ENCODE measurements at places on chromosomes 3 and 15. TPM values are rescaled to one million over a fixed set of nuclear protein-coding genes. Genes with fewer than 3 reads are reported as not detected.

GRCh38 chr3:153084431-153084830 is 77.6 kb upstream of the RAP2B start:
- no peak for DNase-seq

GRCh38 chr3:130609166-130609979 is 92.4 kb downstream of the COL6A6 start:
- peak; percentile 60 for DNase-seq

The RPP14 gene
- 17.3 TPM for polyA plus RNA-seq

The GNAT1 gene
- polyA plus RNA-seq, result not detected

The ZNF385D gene
- polyA plus RNA-seq, result 1.2 TPM

- peak; percentile 28 for DNase-seq
These were observed 35.2 kb downstream of the FNDC3B start for GRCh38 chr3:172074586-172074985.

DNA sequence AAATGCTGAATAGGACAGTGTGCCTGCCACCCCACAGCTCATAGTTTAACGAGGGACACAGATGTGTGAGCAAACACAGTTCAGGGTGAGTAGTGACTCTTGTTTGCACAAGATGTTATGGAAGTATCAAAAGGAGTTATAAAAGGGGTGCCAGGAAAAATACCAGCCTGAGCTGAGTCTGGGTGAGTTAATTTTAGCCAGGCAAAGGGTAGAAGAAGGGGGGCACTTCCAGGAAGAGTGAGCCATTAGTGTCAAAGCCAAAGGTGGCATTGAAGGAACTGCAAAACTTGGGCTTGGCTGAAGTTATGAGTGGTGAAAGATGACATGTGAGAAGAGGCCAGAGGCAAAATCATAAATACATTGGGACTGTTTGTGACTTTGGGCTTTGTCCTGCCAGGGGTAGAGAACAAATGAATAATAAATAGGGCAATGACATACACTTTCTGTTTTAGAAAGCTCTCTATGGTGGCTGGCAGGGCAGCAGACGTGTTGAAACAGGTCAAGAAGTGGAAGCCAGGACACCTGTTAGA is 1.9 kb upstream of the SPPL2A start:
- DNase-seq, result peak; percentile 60

- no peak for DNase-seq
These were observed 220.0 kb upstream of the UMPS start for GRCh38 chr3:124510290-124510689.

DNA sequence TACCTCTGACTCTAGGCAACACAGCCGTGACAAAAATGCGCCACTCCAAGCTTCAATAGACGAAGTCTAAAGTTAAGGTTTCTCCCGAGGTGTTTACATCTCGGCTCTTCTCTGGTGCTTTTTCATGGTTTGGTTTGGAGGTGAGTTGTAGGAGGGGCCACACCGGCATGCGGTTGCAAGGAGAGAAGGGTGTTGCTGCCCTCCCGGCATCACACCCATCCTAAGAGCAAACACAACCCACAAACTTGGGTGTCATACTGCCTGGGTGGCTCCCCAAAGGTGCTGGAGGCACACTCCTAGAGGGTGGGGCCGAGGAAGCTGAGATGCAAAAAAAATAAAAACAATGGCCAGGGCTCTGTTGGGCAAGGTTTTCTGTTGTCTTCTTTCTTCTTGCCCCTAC is 225.2 kb upstream of the ICE2 start:
- DNase-seq, result no peak
